ENCODE measurements at places on chromosomes 5 and 9.

DNA sequence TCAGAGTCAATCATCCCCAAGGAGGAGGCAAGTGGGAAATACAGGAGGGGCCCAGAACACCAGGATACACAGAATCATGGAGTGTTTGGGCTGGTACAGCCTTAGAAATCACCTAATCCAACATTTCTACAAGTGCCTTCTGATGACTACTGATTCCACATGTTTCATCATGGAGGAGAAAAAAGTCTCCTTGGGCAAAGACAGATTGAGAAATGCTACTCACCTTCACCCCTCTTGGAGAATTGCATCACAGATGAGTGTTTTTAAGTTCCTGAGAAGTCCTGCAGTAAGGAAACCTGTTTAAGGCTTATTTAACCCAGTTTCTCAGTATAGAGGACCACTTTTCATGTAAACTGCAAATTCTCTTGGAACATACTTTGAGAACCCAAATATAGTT is 2.2 kb upstream of the SLIT3 start:
- DNase-seq = no peak

- peak; percentile 41 for DNase-seq
Observed at GRCh38 chr5:149666212-149666852, 63.8 kb upstream of the PPARGC1B start.

- no peak for DNase-seq
Observed at GRCh38 chr5:15320871-15321270, 179.1 kb upstream of the FBXL7 start.

DNA sequence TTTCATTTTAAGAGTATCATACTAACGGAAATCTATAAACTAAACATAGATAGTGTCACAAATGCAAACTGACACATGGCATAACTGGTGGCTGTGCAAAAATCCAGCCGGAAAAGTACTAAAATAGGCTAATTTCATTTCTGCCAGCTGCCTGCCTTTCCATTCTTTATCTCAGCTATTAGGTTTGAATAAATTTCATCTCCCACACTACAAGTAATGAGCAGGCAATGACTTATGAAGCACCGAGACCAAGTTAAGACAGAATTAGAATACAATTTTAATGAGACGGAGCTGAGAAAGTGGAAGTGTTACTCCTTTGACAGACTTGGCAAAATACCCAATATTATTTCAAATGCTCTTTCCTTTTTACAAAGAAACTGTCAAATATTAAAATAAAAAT is 258.8 kb upstream of the ZNF608 start:
- no peak for DNase-seq

- no peak for DNase-seq
Observed at GRCh38 chr5:1034421-1034905, 25.9 kb downstream of the NKD2 start.

- no peak for DNase-seq
Observed at GRCh38 chr9:110083866-110084265, 124.1 kb downstream of the C9orf152 start.

GRCh38 chr5:132456296-132456986 is 34.1 kb downstream of the IRF1 start:
- DNase-seq = peak; percentile 78

DNA sequence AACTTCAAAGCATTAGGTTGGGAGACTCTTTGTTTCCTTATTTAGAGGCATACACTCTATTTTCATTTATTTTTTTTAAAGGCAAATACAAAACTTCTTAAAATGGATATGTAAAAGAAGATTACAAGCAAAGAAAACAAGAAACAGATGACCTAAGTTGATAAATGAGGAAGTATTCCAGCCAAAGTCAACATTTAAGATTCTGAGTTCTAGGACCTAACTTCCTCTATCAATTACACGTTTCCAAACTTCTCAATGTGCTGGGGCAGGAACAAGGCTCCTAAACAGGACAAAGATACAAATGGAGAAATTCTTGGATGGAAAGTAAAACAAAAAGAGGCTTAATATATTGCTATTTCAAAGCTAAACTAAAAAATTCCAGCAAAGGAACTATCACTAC is 89.5 kb downstream of the TLE1 start:
- DNase-seq = no peak

DNA sequence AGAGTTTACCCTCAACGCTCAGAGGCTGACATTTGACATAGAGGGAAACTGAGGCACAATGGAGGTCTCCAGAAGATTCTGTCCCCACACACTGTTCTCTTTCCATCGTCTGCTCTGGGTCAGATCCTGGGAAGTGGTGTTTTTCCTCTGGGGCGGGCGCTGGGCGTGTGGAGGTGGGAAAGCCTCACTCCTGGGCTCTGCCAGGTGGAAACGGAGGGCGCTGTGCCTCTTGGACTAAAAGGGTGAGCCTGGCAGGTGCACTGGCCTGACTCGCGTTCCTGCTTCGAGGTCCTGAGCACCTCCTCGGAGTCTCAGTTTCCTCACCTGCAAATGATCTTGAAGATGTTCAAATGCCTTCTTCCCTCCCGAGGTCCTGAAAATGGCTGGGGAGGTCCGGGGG is 25.7 kb upstream of the FCN1 start:
- DNase-seq = no peak

DNA sequence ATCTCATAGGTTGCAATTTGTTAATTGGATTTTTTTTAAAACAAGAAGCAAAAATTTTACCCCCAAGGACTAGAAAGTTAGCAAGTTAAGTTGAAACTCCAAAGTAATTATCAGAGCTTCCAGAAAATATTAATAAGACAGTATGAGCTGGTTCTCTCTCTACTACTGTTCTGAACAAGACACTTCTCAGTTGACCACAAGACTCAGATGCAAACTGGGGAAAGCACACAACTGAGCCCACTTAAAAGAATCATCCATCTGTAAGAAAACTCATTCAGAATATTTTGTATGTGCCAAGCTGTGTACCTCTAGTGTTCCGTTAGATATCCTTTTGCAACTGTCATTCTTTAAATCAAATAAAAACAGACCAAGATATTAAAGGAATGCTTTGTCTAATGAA is 60.0 kb downstream of the MAP1B start:
- DNase-seq = no peak

DNA sequence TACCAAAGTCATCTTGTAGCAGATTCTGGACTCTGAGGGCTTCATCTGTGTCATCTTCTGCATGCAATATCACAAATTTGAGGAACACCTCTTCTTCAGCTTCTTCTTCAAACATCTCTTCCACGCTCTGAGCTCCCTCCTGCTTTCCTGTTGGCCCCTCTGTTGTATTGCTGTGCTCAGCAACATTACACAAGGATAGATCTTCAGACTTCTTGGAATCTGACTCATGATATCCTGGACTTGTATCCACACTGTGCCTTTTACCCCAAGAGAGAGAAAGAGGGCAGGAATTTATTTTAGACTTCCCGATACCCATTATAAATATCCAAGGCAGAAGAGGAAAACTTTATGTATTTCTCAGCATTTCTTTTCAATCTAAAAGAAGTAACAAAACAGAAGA is 21.3 kb downstream of the TICAM2 start:
- DNase-seq = no peak

DNA sequence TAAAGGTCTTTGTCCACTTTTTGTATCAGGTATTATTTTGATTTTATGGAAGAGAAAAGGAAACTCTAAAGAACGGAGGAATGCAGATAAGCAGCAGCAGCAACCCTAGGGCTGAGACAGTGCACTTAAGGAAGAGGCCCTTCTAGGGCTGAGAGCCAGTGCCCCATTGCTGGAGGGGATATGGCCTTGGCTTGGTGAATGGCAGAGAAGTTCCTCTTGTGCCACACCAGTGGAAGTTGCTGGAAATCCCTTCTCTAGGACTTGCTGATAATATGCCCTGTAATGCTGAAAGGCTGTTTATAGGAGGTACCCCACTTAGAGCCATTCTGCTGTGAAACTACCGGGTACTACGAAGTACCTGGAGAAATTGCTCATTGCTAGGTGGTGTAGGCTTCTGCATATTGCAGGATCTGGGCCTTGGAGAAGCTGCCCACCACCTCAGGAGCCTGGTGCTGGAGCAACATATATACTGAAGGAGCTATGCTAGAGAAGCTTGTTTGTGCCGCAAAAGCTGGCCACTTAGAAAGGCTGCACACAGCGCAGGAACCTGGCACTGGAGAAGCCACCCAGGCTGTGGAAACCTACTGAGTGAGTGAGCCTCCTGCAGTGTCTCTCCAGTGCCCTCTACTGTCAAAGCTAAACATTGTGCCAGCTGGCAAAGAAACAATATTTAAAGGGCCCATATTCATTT is 9.6 kb upstream of the UBTD2 start:
- peak; percentile 64 for DNase-seq

DNA sequence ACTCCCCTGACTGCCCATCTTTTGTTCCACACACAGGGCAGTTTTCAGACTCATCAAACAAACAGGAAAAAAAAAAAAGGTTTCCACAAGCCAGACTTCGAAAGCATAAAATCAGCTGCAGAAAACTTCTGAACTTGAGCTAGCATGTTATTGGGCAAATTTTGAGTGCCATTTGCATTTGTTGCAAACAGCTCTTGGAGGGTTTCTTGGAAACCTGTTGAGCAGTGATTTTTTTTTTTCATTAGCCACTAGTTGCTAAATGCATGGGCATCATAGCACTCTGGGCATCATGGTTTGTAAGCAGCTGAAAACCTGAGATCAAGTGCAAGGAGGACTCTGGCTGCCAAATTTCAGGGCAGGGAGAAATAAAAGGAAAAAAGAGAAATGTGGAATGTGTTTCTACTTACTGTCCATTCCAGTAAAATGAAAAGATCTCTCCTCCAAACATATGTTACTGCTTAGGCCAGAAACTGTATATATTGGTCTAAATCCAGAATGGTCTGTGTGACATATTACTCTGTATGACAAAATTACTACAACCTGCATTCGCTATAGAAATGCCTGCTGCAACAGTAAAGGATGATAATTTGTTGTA is 85.2 kb upstream of the SMIM23 start:
- DNase-seq = no peak

DNA sequence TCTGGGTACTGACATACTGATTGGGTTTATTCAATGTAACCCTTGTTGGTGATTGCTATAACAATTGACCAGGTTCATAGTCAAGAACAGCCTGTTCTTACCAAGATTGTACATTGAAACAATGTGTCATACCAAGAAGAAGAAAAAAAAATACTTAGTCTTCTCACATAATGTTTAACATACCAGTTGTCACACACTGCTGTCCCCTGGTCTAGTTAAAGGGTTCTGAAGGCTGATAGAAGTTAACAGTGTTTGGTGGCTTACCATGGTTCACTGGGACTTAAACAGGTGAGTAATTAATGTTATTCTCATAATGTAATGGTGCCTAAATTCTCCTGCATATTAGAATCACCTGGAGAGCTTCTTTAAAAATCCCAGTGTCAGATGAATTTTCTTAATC is 18.5 kb upstream of the CDC42SE2 start:
- DNase-seq = no peak

- peak; percentile 35 for DNase-seq
Observed at GRCh38 chr9:117411547-117411946, 3.3 kb downstream of the ASTN2 start.

DNA sequence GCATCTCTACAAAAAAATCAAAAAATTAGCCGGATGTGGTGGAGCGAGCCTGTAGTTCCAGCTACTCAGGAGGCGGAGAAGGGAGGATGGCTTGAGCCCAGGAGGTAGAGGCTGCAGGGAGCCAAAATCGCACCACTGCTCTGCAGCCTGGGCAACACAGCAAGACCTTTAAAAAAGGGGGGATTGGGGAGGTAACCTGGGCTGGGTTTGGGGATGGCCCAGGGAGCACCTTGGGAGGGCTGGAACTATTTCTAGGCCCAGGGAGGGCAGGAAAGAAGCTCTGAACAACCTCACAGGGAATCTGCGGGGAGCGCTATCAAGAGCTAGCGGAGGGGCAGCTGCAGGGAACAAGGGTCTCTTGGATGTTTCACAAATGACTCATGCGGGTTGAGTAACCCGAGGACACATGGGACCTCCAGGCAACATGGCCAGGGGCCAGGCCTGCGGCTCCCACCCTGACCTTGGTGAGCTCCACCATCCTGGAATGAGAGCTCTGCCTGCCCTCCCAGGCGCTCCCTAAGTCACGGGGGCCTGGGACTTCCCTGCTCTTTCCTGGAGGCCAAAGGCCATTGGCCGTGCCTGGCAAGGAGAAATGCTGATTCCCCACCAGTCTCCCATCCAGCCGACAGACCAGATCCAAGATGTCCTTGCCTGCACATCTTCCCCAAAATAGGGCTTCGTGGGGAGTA is 23.4 kb downstream of the SARDH start:
- peak; percentile 70 for DNase-seq

DNA sequence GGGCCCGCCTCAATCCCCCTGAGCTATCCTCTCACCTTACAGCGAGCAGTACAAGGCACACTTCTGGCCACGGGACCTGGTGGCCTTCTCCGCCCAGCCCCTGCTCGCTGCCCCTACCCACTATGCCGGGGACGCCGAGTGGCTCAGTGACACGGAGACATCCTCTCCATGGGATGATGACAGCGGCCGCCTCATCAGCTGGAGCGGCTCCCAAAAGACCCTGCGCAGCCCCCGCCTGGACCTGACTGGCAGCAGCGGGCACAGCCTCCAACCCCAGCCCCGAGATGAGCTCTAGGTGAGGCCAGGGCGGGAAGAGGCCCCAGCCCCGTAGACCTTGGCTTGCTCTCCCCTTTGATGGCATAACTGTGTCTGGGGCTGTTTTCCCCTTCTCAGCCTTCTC is 15.0 kb downstream of the CERCAM start:
- no peak for DNase-seq

- DNase-seq = peak; percentile 68
Observed at GRCh38 chr9:131366761-131367401, 27.0 kb upstream of the PRRC2B start.

- no peak for DNase-seq
Observed at GRCh38 chr9:123164285-123164684, 104.1 kb downstream of the STRBP start.

GRCh38 chr5:122933956-122934355 is 88.5 kb downstream of the SNX24 start:
- no peak for DNase-seq

- no peak for DNase-seq
Observed at GRCh38 chr9:127846443-127847177, 7.8 kb downstream of the ENG start.

- DNase-seq = no peak
Observed at GRCh38 chr5:55219770-55220169, 7.3 kb downstream of the MCIDAS start.

GRCh38 chr9:19488721-19489120 is 79.9 kb downstream of the ACER2 start:
- DNase-seq = no peak

- DNase-seq = peak; percentile 83
Observed at GRCh38 chr9:116087751-116088194, 65.8 kb upstream of the PAPPA start.

DNA sequence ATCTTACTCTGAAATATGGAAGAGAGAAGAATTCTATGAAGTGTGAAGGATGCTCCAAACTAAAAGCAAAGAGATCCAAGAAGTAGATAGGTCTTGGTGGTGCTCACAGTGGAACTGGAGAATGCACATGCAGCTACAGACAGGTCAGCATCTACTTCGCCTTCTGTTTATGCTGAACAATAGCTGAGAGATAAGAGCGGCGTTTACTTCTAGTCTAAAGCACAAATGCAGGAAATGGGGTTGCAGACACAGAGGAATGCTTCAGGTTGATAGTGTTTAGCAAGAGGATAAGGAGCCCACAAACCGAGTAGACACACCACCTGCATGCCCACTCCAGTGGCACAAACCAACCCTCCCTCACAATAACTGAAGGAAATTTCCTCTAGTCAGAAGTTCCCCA is 180.0 kb upstream of the RGMB start:
- no peak for DNase-seq

GRCh38 chr9:74760031-74760700 is 127.6 kb downstream of the TRPM6 start:
- DNase-seq = peak; percentile 89

- no peak for DNase-seq
Observed at GRCh38 chr5:161778796-161779195, 69.1 kb upstream of the GABRA1 start.

- DNase-seq = no peak
Observed at GRCh38 chr5:9467199-9468059, 78.4 kb downstream of the SEMA5A start.

Measured in HT1080 (cell line).